ENCODE measurements at places on chromosomes 6 and 20. TPM values are rescaled to one million over a fixed set of nuclear protein-coding genes. Genes with fewer than 3 reads are reported as not detected.

Gene HSPA12B
- total RNA-seq, result not detected

Gene C2
- total RNA-seq, result 2.2 TPM

Gene RGS17
- not detected for total RNA-seq

Gene SIRPB2
- total RNA-seq, result not detected

Gene SOX18
- 0.51 TPM for total RNA-seq

Gene MMUT
- 14.6 TPM for total RNA-seq

Gene MOG
- not detected for total RNA-seq

Gene SLC24A3
- total RNA-seq, result not detected

Gene GABBR1
- total RNA-seq, result 20.7 TPM

Gene ARFGEF3
- total RNA-seq, result 0.30 TPM

Gene SLC25A27
- total RNA-seq, result 0.88 TPM

Gene IL17A
- total RNA-seq, result not detected

Gene TREM1
- total RNA-seq, result not detected

Gene MAP3K5
- total RNA-seq, result 19.8 TPM

Gene BTN2A1
- total RNA-seq, result 45.2 TPM

Gene FAM83D
- 14.4 TPM for total RNA-seq

Gene BFSP1
- 0.36 TPM for total RNA-seq

Gene CASS4
- 14.2 TPM for total RNA-seq

Gene FRMD1
- total RNA-seq, result not detected

Gene TRIM31
- not detected for total RNA-seq

Gene LPA
- not detected for total RNA-seq

Gene CABLES2
- 12.1 TPM for total RNA-seq

Gene HEY2
- 0.22 TPM for total RNA-seq

Gene MCM9
- 22.8 TPM for total RNA-seq

Gene TLDC2
- not detected for total RNA-seq

Gene FOXQ1
- total RNA-seq, result not detected

Gene CHMP4B
- total RNA-seq, result 75.7 TPM

Gene NRN1
- 49.8 TPM for total RNA-seq

Gene FAM217B
- 32.7 TPM for total RNA-seq

Gene CTAGE9
- not detected for total RNA-seq

Gene CPNE5
- 1.3 TPM for total RNA-seq

Gene TMC2
- not detected for total RNA-seq

Gene ATP5F1E
- 81.1 TPM for total RNA-seq

Gene FHL5
- total RNA-seq, result not detected

Gene E2F1
- 62.5 TPM for total RNA-seq

Gene SMOC2
- total RNA-seq, result not detected

Gene MYT1
- not detected for total RNA-seq

Gene BMP6
- not detected for total RNA-seq

Gene SASH1
- not detected for total RNA-seq

Gene SRMS
- not detected for total RNA-seq

Gene GNRH2
- 1.6 TPM for total RNA-seq

Gene PLCB1
- 6.1 TPM for total RNA-seq

Gene ISM1
- 2.3 TPM for total RNA-seq

All from activated naive CD8-positive, alpha-beta T cell treated with anti-CD3 and anti-CD28 coated beads, Interleukin-2, amount 10 ng/mL, durations not matched to agents 7 days and 5 days (primary cell).